ENCODE measurements at places on chromosomes 6 and 20.

DNA sequence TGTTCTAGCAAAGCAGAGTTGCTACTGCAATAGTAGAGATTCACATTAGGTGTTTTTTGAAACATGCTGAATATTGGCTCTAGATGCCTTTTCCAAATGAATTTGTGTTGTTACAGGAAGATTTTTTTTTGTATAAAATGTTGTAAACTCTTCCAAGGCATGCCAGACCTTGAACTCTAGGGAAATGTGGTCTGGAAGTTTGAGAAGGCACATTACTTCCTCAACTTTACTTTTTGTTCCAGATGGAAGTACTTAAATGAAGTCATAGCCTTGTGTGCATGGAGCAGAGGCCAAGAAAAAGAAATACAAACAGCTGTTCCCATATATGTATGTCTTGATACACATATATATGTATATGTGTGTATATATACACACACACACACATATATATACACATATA, 585.7 kb upstream of the MARCKS start:
- DNase-seq: no peak

DNA sequence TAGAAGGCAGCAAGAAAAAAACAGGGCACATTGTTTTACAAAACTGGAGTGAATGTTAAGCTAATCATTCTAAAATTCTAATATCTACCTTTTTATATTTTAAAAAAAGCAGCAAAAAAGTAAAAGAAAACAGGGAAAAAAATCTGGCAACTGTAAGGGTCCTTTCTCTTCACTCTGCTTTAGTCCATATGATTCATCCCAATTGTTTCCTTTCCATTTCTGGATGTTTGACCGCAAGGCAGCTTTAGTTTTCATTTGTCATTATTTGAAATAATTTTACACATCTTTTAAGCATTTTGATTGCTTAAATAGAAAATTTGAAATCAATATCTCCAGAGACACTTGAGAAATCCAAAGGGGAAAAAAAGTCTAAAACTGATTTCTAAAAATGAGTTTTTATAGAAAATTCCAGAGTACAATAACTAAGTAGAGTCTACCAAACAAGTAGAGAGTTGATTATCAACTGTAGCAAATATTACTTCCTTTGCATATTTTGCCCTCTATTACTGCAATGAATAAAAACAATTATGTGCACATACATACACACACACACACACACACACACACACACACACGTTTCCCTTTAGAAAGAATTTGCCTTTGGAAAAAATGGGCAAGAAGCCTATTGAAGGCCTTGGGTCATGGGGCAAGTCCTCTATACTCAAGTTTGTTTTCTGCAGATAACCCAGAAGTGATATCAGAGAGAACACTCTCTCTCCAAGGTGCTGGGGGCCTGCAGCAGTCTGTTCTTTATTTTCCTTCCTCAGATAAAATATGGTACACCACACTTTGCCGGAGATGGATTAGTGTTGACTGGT, 259.7 kb downstream of the HACE1 start:
- no peak for DNase-seq

GRCh38 chr20:4925842-4926530, 75.3 kb downstream of the SLC23A2 start:
- DNase-seq: no peak

GRCh38 chr6:33297406-33297955, 1.3 kb downstream of the RGL2 start:
- no peak for DNase-seq

GRCh38 chr6:118327237-118327636, 220.9 kb upstream of the PLN start:
- no peak for DNase-seq

Measured in activated CD8-positive, alpha-beta memory T cell treated with anti-CD3 and anti-CD28 coated beads for 1 hour (primary cell).